ENCODE measurements at places on chromosomes 2 and 18.

- H3K27me3 ChIP-seq: no peaks in the 10 kb centered on the region
- DNase-seq: no peak
- no peak overlapping the region for H3K4me3 ChIP-seq
- H3K36me3 ChIP-seq: no peaks in the 10 kb centered on the region
These were observed 13.9 kb upstream of the KYNU start for GRCh38 chr2:142863485-142863961.

- H3K27me3 ChIP-seq: no peaks in the 10 kb centered on the region
- peak; percentile 86 for DNase-seq
- no peaks in the 10 kb centered on the region for H3K4me1 ChIP-seq
- H3K27ac ChIP-seq: no peak within 1 kb of the TSS
These were observed at the start of gene SLC19A3 for GRCh38 chr2:227717687-227718567. TSS of gene SLC19A3 (minus strand) at chr2:227718028. CDS start at chr2:227702318, 15,710 bp downstream.

DNA sequence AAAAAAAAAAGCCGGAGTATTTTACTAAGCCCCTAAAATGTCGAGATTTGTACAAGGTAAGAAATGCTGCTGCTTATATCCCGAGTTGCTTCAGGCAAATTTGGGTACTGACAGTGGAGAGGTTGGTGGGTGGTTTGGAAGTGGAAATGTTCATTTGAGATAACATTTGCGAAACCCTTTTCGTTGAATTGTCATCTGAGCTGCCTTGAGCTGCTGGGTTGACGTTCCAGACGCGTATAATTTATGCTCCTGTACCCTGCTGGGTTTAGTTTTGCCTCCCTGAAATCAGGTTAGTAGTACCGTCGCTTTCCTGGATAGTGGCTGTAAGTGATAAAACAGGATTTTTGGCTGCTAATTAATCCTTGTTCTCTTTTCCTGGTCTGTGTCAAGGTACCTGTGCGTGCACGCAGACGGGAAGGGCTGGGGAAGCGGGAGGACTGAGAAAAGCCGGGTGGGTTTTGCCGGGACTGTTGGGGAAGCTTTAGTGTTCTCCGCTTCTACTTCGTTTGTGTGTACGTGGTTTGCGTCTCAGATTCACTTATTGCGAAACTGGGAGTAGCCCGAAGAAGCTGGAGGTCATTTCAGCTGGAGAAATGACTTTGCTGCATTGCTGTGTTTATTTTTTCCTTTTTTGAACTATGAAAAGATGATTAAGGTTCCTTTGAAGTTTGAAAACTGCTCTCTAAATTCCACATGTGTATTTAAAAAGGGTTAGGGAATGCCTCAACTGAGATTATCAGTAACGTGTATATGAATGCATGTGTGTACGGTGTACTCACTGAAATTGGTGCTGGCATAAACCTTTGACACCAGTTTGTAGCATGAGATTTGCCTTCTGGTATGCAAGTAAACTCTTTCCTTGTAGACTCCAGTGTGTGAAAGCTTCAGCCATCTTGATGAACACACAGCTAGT is 709 bp downstream of the UGP2 start:
- peak overlapping the region; percentile 100 for H3K27ac ChIP-seq
- H3K4me1 ChIP-seq: peaks cover 2% of the 10 kb centered on the region
- no peaks in the 10 kb centered on the region for H3K36me3 ChIP-seq
- no peak for DNase-seq
- H3K27me3 ChIP-seq: no peaks in the 10 kb centered on the region
- peak overlapping the region; percentile 93 for H3K4me3 ChIP-seq

DNA sequence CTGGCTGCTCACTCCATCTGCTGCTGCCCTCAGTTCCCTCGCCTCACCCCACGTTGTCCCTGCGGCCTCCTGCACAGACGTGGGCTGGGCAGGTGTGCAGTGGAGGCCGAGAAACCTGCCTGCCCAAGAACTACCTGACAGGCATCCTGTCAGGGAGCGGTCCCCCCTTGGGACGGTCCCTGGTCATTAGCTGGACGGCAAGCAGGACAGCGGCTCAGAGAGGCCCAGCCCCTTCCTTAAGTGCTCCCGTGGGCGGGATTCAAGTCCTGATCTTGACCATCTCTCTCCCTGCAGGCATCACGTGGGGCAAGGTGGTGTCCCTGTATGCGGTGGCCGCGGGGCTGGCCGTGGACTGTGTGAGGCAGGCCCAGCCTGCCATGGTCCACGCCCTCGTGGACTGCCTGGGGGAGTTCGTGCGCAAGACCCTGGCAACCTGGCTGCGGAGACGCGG is 11.3 kb downstream of the BOK start:
- H3K4me1 ChIP-seq: no peaks in the 10 kb centered on the region
- H3K36me3 ChIP-seq: no peaks in the 10 kb centered on the region
- H3K27ac ChIP-seq: no peak overlapping the region
- DNase-seq: no peak
- H3K4me3 ChIP-seq: no peak overlapping the region

- no peak overlapping the region for H3K27ac ChIP-seq
- no peaks in the 10 kb centered on the region for H3K36me3 ChIP-seq
- DNase-seq: no peak
- no peak overlapping the region for H3K4me3 ChIP-seq
These were observed 308.4 kb downstream of the XIRP2 start for GRCh38 chr2:167196461-167197252.

DNA sequence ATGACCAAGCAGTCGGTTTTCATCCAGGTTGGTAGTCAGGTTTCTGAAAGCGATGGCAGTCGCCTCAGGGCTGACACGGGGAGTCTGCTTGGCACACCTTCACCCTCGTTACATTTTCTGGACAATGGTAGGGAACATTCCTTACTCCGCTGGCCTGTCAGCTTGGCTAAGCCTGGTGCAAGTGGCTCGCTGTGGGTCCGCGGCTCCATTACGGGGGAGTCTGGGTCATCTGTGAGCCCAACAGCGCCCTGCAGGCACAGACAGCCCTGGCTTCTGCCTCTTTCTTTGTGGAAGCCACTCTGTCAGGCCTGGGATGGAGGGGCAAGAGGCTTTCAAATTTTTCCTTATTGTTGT is 95.6 kb downstream of the HDAC4 start:
- no peak overlapping the region for H3K4me3 ChIP-seq
- H3K27ac ChIP-seq: no peak overlapping the region

DNA sequence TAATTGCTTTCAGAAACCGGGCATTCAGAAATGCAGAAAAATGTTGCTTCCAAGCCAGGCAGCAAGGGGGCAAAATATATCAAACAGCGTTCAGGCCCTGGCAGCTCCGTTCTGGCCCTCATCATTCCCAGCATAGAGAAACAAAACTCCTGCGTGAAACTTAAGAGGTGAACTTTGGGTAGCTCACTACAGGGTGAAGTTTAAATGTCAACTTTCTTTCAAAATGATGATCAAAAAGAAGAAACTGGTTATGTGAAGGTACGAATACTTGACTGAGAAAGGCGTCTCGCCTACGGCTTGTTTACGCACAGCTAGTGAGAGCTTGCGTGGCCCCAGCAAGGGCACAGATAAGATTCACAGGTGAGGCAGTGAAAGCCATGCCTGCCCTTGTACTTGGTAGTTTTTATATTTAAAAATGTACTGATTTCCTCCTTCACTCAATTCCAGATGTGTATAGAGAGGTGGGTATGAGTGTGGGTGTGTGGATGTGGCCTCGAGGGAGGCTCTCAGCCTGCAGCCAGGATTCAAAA is 127.5 kb downstream of the NFATC1 start:
- H3K27me3 ChIP-seq: no peaks in the 10 kb centered on the region
- H3K4me1 ChIP-seq: no peaks in the 10 kb centered on the region
- no peak for DNase-seq
- no peak overlapping the region for H3K4me3 ChIP-seq

GRCh38 chr2:51758081-51758480 is 726.1 kb upstream of the NRXN1 start:
- H3K36me3 ChIP-seq: no peaks in the 10 kb centered on the region
- no peak overlapping the region for H3K27ac ChIP-seq
- H3K4me3 ChIP-seq: no peak overlapping the region
- no peak for DNase-seq
- H3K27me3 ChIP-seq: no peaks in the 10 kb centered on the region

GRCh38 chr2:233791151-233791882 is 13.2 kb downstream of the MROH2A start:
- H3K36me3 ChIP-seq: no peaks in the 10 kb centered on the region
- H3K27ac ChIP-seq: no peak overlapping the region
- DNase-seq: no peak
- no peak overlapping the region for H3K4me3 ChIP-seq
- no peaks in the 10 kb centered on the region for H3K27me3 ChIP-seq
- no peaks in the 10 kb centered on the region for H3K4me1 ChIP-seq

GRCh38 chr2:203740871-203741281 is 34.4 kb downstream of the CD28 start:
- H3K4me3 ChIP-seq: no peak overlapping the region
- DNase-seq: peak; percentile 17
